ENCODE measurements at places on chromosomes 3 and 15. TPM values are rescaled to one million over a fixed set of nuclear protein-coding genes. Genes with fewer than 3 reads are reported as not detected.

DNA sequence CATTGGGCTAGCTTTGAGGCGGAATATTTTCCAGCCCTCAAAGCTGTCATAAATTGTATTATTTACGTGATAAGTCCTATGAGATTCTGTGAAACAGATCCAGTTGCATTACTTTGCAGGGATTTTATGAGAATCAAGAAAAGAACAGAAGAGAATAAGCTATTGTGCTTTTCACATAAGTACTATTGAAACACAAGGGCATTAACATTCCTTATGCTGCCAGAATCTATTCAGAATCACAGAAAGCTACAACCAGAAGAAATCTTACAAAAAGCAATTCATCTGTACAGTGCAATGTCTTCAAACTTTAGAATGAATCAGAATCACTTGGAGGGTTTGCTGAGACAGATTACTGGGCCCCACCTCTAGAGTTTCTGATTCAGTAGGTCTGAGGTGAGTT is 10.6 kb upstream of the CACNA1D start:
- DNase-seq = no peak

DNA sequence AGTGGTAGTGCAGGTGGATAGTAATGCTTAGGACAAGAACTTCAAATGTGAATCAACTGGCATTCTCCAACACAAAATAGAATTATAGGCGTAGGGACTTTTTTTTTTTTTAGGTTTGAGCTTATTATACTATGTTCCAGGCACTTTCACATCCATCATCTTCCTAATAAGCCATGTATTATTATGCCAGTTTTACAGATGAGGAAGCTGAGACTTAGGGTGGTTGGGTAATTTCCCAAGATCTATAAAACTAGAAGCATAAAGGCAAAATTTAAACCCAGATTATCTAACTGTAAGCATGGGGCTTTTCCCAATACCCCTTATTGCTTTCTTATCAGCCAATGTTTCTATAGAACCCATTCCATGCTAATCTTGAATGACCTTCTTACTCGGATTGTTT is 75.1 kb upstream of the ETV5 start:
- no peak for DNase-seq

- no peak for DNase-seq
Observed at GRCh38 chr15:29675791-29676301, 146.4 kb downstream of the TJP1 start.

DNA sequence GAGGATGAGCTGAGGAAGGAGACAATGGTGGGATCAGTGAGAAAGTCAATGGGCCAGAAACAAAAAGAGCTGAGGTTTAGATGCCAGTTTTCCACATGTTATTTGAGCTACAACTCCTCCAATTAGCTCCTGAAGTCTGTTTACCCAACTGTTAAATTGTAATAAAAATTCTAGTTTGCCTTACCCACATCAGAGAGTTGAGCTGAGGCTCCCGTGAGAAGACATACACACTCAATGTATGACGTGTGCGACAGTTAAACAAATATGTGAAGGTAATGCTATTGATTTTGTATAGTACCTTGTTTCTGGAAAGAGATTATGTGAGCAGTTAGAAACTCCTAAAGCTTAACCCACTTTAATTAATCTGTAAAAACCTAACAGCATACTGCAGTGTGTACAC is 318.1 kb upstream of the GRM7 start:
- no peak for DNase-seq

DNA sequence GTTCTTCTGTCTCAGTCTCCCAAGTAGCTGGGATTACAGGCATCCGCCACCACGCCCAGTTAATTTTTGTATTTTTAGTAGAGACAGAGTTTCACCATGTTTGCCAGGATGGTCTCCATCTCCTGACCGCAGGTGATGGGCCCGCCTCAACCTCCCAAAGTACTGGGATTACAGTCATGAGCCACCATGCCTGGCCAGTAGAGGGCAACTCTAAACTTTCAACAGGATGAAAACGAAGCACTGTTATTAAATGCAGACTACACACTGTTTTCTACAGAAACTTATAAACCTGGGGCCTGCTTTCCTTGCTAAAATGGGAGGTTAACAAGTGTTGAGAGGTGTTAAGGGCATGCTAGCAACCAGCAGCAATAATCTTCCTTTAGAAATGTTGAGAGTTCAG is 7.6 kb downstream of the ARPC4 start:
- DNase-seq = no peak

DNA sequence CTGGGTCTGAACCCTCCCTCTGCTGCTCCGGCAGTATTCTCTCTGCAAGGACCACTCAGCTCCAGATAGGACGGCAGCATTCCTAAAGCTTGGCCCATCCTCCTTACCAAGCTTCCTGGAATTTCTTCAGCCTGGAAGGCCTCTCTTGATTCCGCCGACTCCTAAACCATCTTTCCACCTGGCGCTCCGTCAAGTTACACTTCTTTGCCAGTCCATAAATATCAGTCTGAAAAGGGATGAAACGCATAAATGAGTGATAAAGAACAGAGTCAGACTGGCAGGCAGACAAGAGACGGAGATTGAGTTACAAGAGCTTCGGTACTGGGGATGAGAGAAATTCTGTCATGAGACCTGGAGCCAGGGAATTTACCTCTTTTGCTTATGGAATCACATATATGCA is 44.3 kb downstream of the CERS3 start:
- DNase-seq = no peak

DNA sequence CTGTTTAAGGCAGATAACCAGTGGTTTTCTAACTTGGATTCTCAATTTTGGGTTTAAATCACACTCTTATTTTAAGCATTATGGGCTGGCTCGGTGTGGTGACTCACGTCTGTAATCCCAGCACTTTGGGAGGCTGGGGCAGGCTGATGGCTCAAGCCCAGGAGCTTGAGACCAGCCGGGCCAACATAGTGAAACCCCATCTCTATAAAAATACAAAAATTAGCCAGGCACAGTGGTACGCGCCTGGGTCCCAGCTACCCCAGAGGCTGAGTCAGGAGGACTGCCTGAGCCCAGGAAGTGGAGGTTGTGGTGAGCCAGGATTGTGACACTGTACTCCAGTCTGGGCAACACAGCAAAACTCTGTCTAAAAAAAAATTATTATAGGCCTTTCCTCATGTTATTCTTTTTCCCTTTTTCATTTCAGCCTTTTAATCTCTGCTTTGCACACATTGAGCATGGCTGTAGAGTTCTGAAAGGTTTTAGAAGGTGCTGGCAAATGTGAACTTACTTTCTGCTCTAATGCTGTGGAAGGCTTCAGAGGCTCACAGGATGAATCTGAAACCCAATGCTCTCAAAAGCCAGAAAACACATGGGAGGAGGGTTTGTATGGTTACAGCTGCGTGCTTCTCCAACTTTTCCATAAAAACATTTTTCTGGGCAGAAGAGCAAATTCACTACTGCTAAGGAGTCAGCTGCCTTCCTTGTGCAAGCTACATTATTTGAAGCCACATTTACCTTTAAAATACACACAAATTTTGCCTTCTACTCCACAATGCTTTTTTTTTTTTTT is 32.5 kb downstream of the CHAC1 start:
- no peak for DNase-seq

The DLEC1 gene
- 2.3 TPM for total RNA-seq

DNA sequence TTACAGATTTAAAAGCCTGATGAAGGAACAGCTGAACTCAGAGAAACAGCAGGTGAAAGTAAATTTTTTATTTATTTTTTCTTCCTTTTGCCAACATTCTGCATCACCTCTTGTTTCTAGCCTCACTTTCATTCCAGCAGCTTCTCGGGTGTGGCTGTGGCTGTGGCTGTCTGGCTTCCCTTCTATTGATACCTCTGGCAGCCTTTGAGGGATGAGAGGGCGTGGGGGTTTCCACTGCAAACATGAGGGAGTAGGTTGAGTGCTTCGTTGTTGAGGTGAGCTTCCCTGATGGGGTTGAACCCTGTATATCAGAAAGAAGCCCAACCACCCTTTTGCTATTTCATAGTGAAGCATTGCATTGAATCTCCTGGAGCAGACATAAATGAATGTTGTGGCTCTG is 6.2 kb upstream of the TMC3 start:
- DNase-seq = no peak

The INSYN1 gene
- total RNA-seq = not detected

GRCh38 chr3:161600173-161600572 is 103.6 kb downstream of the OTOL1 start:
- no peak for DNase-seq

- no peak for DNase-seq
Observed at GRCh38 chr3:111911446-111911845, 52.4 kb downstream of the PHLDB2 start.

GRCh38 chr15:25220834-25221233 is 218.0 kb downstream of the UBE3A start:
- DNase-seq = no peak

GRCh38 chr3:52982839-52983238 is 63.0 kb downstream of the SFMBT1 start:
- DNase-seq = no peak

- DNase-seq = no peak
Observed at GRCh38 chr15:85025516-85026251, 44.0 kb downstream of the PDE8A start.

- DNase-seq = no peak
Observed at GRCh38 chr15:100772892-100773520, 106.6 kb upstream of the ALDH1A3 start.
